ENCODE measurements at places on chromosomes 12 and 14.

DNA sequence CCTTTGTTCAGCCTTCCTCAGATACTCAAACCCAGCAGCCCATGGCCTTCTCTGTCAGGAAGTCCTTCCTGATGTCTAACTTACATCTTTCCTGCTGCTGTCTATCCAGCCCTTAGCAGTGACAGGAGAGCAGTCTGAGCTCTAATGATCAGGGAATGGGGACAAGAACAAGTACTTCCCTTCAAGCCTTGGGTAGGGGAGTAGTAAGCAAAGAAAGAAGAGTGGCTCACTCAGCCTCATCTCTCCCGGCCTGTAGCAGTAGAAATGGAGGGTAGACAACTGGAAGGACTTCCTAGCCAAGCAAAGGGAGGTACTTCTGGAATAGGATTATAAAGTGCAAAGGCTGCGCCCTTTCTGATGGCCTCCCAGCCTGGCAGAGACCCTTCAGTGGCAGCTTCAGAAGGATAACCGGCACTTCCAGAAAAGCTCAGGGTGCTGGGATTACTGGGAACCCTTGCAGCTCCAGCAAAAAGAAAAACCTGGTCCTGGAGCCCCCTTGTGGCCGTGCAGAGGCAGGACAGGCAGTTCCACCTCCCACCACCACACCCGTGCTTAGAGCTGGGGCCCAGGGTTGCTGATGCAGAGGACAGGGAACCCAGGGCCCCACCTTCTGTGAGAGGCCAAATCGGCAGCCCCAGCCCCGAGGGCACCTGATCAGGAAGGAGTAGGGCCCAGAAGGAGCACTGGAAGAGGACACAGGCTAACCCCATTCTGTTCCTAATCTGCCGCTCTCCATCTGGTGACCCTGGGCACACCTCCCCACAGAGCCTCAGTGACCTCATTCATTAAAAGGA, 12.4 kb upstream of the SMUG1 start:
- peak; percentile 40 for DNase-seq

- DNase-seq: no peak
Observed at GRCh38 chr14:31936115-31936514, 141.0 kb upstream of the ARHGAP5 start.

GRCh38 chr14:33184587-33184986, 245.9 kb downstream of the NPAS3 start:
- DNase-seq: no peak

DNA sequence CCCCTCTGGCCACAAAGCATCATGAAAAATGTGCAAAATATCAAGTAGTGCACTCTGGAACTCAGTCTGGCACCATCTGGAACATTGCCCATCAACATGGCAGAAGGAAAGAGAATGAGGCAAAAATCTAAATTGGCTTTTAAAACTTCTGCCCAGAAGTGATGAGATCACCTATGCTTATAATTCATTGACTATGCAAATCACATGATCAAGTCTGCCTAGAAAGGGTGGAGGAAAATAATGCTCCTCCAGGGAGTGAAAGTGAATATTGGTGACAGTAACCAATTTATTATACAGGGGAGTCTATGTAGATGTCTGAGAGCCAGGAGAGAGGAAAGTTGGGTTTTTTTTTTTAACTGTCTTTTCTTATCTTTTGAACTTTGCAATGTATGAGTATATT, 73.3 kb upstream of the HIF1A start:
- DNase-seq: no peak

GRCh38 chr12:57173089-57173488, 25.7 kb upstream of the LRP1-AS start:
- DNase-seq: no peak

GRCh38 chr12:68497702-68498101, 113.0 kb upstream of the RAP1B start:
- no peak for DNase-seq

GRCh38 chr12:116043659-116044535, 233.6 kb downstream of the MED13L start:
- no peak for DNase-seq

- no peak for DNase-seq
Observed at GRCh38 chr12:11704089-11704488, 54.6 kb downstream of the ETV6 start.

DNA sequence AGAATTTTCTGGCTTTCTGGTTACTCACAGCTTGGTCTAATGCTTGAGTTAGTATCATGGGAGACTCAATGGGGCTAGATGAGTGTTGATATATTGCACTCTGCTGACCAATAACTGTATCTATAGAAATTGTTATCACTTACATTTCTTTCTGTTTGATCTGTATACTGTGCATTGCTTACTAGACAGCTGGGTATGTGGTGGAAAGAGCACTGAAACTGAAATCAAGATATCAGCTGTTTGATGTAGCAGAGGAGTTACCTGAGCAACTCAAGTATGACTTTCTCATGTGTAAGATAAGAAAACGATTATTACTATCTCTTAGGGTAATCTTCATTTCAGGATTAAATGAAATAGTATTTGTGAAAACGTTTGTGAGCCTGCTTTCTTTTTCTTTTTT, 183.0 kb downstream of the SLC15A5 start:
- no peak for DNase-seq

DNA sequence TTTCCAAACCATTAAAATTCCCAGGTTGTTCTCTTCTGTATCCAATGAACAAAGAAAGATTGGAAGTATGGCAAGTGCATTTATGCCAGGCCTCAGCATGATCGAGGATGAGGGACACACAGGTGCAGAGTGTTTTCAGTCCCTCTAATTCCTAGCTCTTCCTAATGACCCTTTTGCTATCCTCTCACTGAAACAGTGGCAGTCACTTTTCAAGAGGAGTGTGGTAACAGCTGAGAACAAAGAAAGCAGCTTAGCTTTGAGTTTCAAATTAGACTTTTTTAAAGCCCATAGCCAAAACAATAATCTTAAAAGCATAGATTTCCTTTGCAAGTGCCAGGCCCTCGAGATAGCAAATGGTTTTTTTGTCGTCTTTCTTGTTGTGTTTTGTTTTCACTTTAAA, 110.8 kb downstream of the KCNH5 start:
- DNase-seq: no peak

- no peak for DNase-seq
Observed at GRCh38 chr12:106249411-106250135, 1.8 kb upstream of the CKAP4 start.

- DNase-seq: no peak
Observed at GRCh38 chr12:48291511-48291910, 59.2 kb downstream of the ZNF641 start.

GRCh38 chr12:25752710-25753309, 199.7 kb upstream of the LMNTD1 start:
- no peak for DNase-seq

DNA sequence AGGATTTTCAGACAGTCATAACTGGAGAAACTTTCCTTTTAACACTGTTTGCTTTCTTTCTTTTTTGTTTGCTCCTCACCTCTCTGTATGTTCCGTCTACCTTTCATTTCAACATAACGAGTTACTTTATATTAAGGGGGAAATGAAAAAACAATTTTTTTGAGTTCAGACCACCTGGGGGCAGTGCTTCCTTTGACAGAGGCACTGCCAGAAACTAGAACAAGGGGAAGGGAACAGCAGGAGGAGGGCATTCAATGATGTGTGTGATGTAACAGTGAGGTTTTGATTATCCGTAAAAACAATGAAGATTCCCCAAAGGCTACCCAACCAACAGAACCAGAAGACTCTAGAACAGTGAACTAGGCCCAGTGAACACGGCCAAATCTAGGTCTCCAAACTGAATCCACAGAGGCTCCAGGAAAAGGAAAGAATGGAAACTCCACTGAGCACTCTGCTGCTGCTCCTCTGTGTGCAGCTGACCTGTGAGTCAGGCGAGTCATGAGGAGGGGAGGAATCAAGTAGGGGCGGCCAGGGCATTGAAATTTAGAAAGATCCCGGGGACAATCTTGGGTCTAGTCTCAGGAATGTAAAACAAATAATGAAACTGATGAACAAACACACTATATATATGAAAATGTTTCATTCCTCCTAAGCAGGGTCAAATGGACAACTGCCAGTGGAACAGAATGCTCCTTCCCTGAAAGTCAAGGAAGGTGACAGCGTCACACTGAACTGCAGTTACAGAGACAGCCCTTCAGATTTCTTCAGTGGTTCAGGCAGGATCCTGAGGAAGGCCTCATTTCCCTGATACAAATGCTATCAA, 323.5 kb downstream of the DAD1 start:
- no peak for DNase-seq

DNA sequence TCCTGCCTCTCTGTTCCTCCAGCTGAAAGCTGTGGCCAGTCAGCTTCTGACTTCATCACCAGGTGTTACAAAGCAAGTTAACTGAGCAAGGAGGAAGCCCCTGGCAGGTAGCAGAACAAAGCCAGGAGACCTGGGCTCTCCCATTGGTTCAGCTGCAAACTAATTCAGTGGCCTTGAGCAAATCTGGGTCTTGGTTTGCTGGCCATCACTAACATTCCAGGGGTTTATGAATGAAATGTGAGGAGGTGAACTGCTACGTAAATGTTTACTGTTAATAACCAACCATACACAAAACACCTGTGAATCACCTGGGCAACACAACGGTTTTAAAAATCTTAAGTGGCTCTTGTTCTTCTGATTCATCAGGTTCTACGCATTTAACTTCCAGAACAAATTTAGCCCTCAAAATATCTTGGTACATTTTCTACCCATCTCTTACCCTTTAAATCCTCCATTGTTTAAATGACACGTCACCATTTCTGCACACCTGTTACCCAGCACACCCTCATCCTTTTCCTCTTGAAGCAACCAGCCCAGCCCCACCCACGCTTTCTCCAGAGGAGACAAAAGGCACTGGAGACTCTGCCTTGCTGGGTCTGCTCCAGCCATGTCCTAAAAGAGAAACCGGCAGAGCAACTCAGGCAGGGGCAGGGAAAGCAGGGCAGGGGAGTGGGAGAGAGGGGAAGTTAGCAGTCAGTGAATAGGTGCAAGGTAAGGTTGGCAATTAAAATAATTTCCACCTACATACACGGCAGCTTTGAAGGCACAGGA, 49.3 kb upstream of the TSPAN11 start:
- no peak for DNase-seq

DNA sequence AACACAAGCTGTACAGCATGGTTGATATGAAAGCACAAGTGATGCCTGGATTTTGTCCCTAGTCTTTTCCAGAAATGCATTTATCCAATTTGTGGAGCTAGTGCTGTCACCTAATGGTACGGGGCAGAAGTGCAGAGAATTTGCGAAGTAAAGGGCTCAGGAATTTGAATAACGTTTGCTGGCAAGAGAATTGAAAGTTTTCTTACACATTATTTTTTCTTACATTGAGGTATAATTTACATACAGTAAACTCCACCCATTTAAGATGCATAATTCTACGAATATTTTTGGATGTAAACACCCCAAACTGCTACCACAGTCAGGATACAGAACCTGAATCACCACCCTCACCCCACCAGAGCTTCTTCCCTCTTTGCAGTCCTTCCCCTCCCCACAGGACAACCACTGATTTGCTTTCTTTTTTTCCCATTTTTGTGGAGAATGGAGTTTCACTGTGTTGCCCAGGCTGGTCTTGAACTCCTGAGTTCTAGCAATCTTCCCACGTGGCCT, 3.5 kb downstream of the AICDA start:
- DNase-seq: no peak

DNA sequence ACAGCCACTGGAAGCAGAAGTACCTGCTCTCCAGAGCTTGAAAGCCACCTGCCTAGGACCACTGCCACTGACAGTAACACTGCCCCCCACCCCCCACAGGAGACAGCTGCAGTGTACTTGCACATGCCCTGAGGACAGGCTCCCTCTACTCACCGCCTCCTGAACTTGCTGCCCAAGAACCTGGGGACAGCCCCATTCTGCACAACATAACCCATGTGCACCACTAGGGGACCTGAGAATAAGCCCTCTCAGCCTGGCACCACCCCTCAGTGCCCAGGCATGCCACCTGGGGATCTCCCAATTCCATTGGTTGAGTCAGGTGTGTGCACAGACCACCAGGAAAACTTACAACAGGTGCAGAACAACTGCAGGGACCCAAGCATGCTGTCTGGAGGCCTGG, 67.1 kb upstream of the KIF21A start:
- no peak for DNase-seq

DNA sequence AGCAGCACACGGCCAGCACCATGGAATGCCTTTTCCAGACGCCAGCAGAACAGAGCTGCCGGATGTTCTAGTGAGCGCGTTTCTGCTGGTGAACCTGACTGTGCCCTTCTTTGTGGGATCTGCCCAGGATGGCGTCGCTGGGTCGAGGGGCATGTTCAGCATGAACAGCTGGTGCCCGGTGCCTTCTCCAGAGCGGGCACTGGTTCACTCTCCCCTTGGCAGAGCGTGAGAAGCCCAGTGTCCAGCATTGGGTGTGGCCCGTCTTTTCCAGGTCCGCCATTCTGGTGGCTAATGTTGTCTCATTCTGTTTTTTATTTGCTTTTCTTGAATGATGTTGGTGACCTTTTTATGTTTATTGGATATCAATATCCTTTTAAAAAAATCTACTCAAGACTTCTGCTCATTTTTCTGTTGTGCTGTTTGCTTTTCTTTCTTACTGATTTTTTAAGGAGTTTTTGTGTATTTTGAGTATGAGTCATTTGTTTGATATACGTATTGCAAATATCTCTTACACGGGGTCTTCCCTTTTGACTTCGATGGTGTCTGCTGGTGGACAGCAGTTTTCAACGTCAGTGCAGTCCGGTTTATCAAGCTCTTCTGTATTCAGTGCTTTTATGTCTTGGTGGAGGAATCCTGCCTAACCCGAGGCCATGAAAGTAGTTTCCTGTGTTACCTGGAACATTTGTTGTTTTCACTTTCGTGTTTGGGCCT, 74.3 kb downstream of the ADGRD1 start:
- no peak for DNase-seq

- no peak for DNase-seq
Observed at GRCh38 chr12:26699237-26699636, 133.8 kb downstream of the ITPR2 start.

GRCh38 chr14:35979531-35979930, 153.4 kb downstream of the BRMS1L start:
- DNase-seq: no peak

GRCh38 chr12:6229224-6230218, 29.3 kb downstream of the CD9 start:
- no peak for DNase-seq

DNA sequence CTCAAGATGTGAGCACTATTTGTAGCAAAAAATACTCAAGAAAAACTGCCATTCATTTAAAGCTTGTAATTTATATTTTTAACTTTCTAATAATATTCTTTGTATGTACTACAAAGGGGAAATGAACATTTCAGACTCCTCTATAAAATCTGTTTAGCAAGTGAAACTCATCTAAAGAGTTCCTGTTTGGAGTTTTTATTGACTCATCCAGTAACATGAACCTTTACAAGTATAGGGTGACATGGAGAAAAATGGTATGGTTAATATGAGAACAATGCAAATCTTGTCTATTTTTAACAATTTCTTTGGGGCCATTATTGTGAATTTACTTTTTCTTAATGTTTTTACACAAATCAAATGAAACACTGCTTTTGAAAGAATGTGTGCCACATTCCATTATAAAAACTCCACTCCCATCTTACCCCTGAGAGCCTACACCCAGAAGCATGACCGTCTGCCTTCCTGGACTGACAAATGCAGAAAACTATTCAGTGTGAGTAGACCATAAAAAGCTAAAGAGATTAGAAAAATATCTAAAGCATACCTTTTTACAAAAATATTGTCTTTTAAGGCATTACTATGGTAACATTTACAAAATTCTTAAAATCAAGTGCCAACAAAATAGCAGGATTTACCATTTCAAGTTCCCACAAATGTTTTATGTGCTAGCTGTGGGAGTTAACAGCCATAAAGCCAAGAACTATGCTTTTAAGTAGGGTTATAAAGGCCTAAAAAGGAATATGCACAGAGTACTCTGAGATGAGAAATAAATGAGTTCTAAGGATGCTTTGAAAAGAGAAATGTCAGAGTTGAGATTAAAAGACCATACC, 144.0 kb downstream of the ADAMTS20 start:
- no peak for DNase-seq
